ENCODE measurements at places on chromosomes 16 and 17.

DNA sequence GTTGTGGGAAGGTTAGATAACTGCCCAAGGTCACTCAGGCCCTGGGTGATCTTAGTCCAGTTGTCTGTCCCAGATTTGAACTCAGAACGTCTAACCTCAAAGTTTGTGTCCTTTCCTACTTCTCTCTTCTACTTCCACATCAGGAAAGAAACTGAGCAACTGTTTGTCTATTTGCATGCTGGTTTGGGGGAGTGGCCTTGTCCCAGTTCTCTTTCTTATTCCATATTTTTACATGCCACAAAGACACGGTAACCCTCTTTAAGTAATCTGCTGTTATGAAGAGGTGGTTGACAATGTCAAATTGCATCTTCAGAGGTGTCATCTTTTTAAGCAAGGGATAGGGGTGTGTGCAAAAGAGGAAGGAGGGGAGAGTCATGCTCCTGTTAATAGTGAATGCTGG lies 432.5 kb downstream of the HS3ST3B1 start:
- no peak for DNase-seq

DNA sequence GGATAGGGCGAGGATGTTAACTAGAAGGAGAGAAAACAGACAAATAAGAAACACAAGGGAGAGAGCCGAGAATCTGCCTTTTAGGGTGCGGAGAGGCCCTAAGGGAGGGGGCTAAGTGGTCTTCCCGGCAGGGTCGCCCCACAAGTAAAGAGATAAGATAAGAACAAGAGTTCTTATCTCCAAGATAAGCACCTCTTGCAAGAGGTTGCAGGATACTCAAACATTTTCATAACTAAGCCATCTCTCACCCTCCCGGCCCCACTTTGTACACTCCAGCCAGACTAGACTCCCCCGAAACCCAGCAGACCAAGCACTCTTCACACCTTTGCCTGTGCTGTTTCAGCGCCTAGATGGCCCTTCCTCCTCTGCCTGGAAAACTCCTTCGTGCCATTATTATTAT lies 14.3 kb downstream of the ZNF319 start:
- DNase-seq = no peak

DNA sequence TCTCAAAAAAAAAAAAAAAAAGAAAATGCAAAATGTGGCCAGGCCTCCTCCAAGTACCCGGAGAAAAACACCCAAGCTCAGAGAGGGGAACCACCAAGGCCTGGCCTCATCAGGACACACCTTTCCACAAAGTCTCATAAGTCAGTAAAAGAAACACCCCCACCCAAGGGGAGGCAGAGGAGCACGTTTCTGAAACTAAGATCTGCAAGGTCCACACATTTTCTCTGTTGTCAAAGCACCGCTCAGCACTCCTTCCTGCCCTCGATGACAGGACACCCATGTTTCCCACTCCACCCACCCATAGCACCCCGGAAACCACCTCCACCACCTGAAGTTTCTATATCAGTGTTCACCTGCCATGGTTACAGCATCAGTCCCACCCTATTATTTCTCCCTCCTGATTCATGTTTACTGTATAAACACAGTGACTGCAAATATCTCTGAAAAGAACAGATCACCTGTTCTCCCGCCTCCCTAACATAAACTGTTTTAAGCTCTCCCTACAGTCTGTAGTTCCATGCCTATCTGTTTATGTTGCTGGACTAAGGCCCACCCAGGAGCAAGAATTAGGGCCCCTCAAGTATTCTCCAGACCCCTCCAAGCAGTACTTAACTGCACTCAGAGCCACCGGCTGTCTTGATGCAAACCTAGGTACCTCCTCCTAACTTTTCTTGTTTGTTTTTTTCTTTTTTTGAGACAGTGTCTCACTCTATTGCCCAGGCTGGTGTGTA lies 2.0 kb downstream of the CORO7 start:
- no peak for DNase-seq

GRCh38 chr17:50452630-50453300 lies 15.9 kb downstream of the CHAD start:
- no peak for DNase-seq

DNA sequence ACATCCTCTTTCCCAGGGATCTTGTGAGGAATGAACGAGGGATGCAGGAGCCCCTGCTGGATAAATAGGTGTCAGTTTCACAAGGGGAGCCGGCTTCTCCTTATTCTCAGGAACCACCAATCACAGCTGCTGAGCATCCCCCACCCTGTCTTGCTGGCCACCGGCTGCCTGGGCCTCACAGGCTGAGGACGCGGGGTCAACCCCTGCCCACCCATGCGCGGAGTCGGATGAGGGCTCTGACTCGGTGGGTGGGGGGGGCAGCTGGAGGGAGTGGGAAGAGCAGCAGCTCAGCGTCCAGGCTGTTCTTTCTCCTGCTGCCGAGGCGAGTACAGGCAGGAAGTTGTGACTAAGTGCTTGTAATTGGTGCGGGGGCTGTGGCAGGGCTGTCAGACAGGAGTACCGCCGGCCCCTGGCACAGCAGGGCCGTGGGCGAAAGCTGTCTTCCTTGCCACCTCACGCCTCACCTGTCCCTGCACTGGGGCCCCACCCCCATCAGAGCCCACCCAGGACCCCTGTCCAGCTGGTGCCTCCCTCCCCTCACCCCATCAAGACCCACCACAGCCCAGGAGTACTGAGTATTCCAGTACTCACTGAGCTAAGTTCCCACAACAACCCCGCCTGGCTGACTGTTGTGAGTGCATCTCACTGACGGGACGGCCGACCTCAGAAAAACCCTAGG lies 11.0 kb upstream of the DPEP1 start:
- DNase-seq = peak; percentile 88

- DNase-seq = no peak
Measured at GRCh38 chr16:57734308-57734924, 1.2 kb upstream of the KATNB1 start.

GRCh38 chr17:77733576-77734296 lies 224.8 kb upstream of the TNRC6C start:
- DNase-seq = no peak

DNA sequence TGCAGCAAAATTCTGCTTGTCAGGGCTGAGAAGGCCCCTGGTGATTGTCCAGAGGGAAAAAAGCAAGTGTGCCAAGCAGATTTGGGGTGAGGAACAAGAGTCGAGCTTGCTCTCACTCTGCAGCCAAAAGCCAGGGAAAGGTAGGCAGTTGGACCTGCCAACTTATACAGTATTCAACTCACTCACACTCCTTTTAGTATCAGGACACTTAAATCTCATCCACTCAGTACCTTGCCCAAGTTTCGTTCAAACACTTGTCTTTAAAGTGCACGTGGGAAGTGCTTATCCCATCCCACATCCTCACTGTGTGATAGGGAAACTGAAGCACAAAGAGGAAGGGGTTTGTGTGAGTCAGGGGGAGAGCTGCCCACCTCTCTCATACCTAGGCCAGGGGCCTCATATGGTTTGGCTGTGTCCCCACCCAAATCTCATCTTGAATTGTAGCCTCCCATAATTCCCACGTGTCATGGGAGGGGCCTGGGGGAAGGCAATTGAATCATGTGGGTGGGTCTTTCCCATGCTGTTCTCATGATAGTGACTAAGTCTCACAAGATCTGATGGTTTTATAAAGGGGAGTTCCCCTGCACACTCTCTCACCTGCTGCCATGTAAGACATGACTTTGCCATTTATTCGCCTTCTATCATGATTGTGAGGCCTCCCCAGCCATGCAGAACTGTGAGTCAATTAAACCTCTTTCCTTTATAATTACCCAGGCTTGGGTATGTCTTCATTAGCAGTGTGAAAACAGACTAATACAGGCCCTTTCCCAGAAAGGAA lies 25.6 kb upstream of the CES5A start:
- no peak for DNase-seq

- no peak for DNase-seq
Measured at GRCh38 chr16:11278681-11279628, 2.2 kb downstream of the PRM1 start.

DNA sequence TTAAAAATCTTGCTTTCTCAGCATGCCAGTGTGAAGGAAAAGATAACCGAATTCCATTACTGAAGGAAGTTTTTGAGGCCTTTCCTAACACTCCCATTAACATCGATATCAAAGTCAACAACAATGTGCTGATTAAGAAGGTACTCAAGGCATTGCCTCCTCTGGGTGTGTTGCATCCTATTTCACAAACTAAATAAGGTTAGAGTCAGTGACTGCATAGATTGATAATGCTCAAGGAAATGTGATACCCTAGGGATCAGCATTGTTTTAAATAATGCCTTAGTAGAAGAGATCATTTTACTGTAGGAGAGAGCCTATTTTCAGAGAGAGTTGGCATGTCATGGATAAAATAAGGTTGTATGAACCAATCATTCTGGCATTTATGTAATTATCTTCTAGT lies 36.8 kb downstream of the GDPD1 start:
- DNase-seq = no peak

DNA sequence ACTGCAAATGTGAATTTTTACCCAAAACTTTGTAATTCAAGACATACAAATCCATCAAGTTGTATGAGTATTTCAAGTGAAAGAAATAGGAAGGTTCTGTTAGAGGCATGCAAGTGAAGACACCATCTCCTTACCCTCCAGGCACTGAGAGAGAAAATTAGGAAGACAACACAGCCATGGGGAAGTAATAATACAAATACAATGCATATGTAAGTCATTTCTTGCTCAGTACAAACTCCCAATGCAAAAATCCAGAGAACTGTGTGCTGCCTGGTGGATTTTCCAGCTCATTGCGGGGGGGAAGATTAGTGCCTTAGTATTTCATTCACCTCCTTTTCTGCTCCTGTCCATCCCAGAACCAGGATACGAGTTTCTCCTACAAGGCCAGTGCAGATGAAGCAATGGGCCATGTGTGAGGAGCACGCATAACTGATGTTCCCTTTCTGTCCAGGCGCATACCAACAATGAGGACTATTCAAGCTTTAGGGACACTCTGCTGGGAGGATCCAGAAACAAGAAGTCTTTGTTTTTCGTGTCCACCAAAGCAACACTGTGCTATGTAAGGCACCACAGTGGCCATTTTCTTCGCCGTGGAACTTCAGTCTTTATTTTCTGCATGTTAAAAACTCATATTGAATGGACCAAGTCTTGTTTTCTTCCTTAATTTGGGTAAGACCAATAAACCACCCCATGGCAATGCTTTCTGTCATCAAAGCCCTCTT lies 143.7 kb upstream of the RCVRN start:
- DNase-seq = no peak

- no peak for DNase-seq
Measured at GRCh38 chr17:60910415-60910814, 232.8 kb downstream of the BCAS3 start.

- DNase-seq = peak; percentile 67
Measured at GRCh38 chr17:59893676-59894100, 767 bp downstream of the RPS6KB1 start.

- peak; percentile 90 for DNase-seq
Measured at GRCh38 chr17:45770632-45771270, 13.4 kb upstream of the CRHR1 start.

DNA sequence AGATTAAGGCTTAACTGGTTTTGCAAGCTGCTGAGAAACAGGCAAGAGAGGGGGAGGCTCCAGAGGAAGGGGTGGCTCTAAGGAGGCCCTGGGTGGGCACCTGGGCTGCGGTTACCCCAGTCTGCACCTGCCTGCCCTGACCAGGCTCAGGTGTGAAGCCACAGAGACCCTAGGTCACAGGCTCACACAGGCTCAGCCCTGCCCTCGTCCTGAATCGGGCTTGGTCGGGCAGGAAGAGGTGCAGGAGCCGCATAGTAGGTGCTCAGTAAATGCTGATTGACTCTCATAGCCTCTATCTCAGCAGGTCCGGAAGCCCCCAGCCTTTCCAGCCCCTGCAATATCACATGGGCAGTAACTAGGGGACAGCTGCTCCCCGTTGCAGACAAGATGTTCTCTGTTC lies 203.4 kb downstream of the GSG1L start:
- no peak for DNase-seq

DNA sequence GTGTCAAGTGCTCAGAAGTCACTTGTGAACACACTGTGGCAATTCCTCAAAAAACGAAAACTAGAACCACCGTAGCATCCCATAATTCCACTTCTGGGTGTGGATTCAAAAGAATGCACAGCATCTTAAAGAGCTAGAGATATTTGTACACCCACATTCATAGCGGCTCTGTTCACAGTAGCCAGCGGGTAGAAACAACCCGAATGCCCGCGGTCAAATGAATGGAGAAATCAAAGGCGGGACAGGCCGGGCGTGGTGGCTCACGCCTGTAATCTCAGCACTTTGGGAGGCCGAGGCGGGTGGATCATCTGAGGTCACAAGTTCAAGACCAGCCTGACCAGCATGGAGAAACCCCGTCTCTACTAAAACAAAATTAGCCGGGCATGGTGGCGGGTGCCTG lies 337.5 kb downstream of the SEC14L1 start:
- DNase-seq = no peak

DNA sequence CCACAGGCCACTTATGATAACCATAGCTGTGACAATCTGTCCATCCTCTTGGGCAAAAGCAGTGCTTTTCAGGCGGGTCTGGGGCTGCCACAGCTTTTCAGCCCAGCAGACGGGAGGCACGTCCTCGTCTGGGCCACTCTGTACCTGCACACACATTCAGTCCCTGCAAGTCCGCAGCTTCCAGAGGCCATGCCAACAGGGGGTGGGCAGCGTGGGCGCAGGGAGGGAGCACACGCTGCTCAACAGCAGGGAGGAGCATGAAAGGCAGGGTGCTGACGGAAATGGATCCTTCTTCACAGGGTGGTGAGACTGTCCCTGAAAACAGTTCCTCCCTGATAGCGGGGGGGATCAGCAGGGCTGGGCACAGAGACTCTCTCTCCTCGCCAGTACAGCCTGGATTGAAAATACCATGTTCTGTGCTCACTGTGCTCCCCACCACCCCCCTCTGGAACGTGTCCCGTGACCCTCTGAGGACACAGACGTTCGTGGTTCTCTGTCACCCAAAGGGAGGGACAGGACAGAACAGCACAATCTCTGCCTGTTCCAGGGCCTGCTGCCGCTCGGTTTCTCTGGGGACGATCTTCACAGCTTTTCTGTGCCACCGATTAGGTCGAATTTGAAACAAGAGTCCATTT lies 41.7 kb downstream of the PEMT start:
- DNase-seq = no peak

DNA sequence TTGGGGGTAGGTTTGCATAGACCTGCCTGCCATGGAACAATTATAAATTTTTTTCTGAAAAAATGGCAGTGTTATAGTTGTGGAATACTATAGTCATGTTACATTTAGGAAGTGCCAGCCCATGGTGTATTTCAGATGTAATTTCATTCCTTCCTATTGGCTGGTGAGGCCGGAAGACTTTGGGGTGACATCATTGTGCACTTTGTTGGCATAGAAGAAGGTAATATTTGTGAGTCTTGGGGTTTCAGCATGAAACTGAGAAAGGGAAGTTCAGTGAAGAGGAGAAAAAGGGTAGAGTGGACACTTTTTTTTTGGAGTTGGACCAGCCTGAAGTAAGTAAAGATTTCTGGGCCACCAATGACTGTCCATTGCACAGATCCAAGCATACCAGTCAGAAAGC lies 16.0 kb upstream of the HEATR6 start:
- no peak for DNase-seq
